Forelimb muscle (tissue), 1 donor: ENCODE measurements at places on chromosomes 6 and 20.

- DNase-seq: no peak
Observed at GRCh38 chr6:149054559-149055194, 262.8 kb upstream of the TAB2 start.

GRCh38 chr6:74742793-74743508 is 462.9 kb downstream of the COL12A1 start:
- no peak for DNase-seq

DNA sequence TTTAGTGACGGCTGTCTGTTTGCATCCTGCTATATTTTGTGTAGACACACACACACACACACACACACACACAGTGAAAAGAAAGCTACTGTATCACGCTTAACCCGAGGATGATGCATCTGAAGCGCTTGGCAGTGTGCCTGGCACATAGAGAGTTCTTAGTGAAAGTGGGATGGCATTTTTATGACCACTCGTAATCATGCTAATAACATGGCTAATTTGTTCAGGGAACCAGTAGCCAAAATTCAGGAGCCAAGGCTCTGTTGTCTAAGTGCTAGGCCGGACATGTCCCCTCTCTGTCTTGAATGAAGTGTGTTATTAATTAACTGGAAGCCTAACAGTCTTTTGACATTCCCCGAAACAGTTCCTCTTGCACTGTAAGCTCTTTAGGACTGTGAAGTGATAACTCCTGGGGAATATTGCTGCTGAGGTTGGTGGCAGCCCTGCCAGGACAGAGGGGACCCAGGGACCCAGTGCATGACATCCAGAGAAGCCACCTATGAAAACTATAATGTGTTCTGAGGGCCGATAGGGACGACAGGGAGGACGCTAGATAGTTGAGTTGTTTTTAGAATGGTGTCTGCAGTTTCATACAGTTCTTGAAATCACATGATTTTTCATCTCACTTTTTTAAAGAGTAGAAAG is 45.0 kb upstream of the IRF4 start:
- DNase-seq: no peak

DNA sequence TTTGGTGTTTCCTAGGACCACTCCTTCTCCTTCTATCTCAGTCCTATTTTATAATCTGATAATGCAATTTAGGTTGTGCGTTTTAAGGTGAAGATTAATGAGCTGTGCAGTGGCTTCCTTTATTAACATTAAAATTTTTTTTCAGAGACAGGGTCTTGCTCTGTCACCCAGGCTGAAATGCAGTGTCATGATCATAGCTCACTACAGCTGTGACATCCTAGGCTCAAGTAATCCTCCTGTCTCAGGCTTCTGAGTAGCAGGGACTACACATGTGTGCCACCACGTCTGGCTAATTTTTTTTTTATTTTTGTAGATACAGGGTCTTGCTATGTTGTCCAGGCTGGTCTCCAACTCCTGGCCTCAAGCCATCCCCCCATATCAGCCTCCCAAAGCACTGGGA is 53.0 kb upstream of the DSP start:
- DNase-seq: no peak

GRCh38 chr6:53240139-53240538 is 91.5 kb upstream of the GCM1 start:
- DNase-seq: no peak

- DNase-seq: no peak
Observed at GRCh38 chr20:41512624-41513023, 105.6 kb downstream of the CHD6 start.

- no peak for DNase-seq
Observed at GRCh38 chr6:137229075-137229759, 10.0 kb upstream of the IFNGR1 start.

- DNase-seq: no peak
Observed at GRCh38 chr6:27505209-27506027, 32.5 kb upstream of the ZNF184 start.

- no peak for DNase-seq
Observed at GRCh38 chr6:16058929-16059345, 69.9 kb upstream of the MYLIP start.

DNA sequence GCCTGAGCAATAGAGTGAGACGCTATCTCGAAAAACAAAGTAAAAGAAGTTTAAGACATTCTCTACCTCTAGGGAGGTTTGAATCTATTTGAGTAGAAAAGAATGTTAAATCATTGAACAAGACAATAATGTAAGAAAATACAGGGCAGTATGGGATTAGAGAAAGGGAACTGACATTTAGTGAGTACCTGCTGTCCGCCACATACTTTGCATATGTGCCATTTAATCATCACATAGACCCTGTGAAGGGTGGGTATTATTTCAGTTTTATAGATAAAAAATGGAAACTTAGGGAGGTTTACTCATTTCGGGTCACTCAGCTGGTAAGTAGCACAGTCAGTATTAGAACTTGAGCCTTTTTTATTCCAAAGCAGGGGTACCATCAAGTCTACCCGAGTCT is 31.4 kb downstream of the STK4 start:
- DNase-seq: no peak

DNA sequence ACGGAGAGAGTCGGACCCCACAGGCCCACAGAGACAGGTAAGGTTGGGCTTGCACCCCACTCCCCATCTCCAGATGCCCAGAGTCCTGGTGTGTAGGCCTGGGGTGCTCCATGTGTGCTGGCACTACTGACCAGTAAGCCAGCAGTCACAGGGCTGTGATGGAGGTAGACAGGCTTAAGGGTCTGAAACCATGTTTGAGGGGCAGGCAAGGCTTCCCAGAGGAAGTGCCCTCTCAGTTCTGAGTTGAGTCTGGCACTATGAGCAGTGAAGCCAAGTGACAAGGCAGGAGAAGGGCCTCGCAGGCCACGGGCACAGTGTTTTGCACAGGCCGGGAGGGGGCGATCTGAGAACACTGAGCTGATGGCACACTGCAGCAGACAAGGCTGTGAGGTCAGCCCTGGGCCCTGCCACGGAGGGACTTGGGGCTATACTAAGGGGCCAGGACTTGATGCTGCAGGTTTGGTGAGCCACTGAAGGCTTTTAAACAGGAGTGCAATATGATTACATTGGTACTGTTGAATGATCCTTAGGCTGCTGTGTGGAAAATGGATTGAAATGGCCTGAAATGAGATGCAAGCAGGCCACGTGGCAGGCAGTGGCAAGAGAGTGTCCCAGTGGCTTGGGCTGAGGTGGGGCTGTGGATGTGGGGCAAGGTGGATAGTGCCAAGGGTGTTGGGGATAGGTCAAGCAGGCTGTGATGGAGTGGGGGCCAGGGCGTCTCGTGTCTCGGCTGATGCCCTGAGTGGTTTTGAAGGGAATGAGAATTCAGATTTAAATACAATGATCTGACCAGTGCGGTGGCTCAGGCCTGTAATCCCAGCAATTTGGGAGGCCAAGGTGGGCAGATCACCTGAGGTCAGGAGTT is 20.3 kb downstream of the TTBK1 start:
- no peak for DNase-seq

- no peak for DNase-seq
Observed at GRCh38 chr6:63615590-63615989, 20.0 kb upstream of the PHF3 start.

DNA sequence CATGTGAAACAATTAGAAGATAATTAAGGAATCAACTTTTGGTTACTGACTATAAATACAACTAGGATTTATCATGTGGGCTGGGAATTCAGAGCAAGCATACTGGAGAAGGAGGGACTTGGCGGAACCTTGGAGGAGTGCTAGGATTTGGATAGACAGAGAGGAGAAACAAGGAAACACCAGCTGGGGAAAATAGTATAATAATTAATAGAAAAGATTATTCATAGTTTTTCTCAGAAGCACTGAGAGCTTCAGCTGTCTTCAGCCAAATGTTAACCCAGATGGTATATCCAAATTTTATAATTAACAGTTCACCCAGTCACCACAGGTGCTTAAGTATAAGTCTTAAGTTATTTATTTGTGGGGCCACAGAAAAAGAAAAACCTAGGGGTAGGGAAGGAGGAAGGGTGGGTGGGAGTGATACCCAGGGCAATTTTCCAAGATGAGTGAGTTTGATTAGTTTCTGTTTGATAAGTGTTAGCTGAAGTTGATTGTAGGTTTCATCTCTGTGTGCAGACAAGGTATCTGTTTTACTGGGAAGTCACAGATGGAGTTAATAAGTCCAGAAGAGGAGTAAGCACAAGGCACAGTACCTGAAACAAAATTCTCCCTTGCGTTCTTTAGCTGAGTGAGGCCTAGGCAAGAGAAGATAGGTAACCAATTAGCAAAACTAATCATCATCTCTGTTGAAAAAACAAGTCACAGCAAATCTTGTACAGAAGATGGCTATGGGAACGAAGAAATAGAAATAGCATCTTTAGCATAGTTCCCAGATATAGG is 175.5 kb downstream of the TFAP2B start:
- DNase-seq: no peak

DNA sequence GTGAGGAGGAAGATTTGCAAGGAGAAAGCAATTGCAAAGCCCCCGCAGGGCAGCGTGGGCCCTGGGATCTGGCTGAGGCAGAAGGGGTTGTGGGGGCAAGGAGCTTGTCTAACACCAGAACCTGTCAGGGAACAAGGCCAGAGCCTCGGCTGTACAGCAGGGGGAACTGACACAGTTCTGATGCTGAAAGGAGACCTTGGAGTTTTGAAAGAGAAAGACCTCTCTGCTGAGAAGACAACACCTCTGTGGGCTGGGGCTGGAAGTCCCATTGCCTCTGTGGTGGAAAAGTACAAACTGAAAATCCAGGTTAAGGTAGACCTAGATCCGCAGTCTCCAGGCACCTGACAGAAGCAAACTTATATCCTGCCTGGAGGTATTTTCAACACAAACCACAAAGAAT is 86.9 kb upstream of the CST7 start:
- no peak for DNase-seq

- no peak for DNase-seq
Observed at GRCh38 chr20:20824924-20825584, 112.6 kb upstream of the RALGAPA2 start.

GRCh38 chr6:53734473-53735299 is 60.1 kb upstream of the LRRC1 start:
- DNase-seq: no peak

- peak; percentile 87 for DNase-seq
Observed at GRCh38 chr20:44885392-44886265, at the start of gene YWHAB. YWHAB (plus strand) TSS chr20:44885705; CDS start chr20:44901534, 15,829 bp downstream.

DNA sequence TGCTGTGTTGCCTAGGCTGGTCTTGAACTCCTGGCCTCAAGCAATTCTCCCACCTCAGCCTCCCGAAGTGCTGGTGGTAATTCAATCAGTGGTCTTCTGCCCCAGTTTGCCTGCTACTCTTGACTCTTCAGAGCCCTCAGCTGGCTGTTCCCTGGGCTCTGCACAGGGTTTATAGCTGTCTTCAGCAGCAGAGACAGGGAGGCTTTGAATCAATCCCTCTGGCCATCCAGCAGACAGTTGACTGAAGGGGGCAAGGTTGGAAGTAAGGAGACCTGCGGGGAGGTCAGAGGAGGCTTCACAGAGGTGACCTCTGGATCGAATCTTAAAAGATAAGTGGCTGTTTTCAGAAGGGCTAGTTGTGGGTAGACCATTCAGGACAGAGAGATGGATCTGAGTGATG is 26.0 kb upstream of the KIF3B start:
- DNase-seq: no peak

- no peak for DNase-seq
Observed at GRCh38 chr6:14002176-14002947, 77.6 kb downstream of the RNF182 start.

- no peak for DNase-seq
Observed at GRCh38 chr20:11229772-11230171, 556.0 kb upstream of the JAG1 start.

DNA sequence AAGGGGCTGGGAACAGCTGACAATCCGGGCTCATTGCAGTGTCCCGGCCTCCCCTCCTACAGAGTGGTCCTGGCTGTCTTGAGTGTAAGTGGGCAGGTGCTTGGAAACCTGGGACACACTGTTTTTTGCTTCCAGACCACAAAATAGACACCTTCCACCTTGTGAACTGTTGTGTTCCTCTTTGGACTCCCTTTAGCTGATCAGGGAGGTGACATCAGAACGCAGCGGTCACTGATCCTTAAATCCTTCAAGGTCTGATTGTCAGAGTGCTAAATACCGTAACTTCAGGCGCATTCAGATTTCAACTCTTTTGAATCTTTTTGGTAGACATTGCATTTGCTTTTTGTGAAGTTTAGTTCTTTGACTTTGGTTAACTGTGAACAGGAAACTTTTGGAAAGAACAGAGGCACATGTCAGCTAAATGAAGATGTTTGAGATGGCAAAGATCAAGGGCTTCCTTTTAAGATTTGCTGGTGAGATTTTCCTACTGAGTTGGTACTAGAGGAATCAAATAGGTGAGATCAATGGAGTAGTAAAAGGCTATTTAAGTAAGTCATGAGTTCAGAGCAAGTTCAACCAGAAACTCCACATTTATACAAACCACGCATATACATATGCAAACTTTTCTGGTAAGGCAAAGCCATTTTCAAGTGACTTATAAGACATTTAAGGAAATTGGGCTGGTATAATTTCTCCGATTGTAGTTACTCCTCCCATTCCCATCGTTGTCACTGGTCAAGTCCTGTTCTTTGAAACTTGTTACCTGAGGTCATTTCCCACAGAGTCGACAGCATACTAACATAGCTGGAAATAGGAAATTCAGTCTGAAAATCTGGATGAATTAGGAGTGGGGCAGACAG is 6.3 kb downstream of the PPP1R3G start:
- DNase-seq: no peak

DNA sequence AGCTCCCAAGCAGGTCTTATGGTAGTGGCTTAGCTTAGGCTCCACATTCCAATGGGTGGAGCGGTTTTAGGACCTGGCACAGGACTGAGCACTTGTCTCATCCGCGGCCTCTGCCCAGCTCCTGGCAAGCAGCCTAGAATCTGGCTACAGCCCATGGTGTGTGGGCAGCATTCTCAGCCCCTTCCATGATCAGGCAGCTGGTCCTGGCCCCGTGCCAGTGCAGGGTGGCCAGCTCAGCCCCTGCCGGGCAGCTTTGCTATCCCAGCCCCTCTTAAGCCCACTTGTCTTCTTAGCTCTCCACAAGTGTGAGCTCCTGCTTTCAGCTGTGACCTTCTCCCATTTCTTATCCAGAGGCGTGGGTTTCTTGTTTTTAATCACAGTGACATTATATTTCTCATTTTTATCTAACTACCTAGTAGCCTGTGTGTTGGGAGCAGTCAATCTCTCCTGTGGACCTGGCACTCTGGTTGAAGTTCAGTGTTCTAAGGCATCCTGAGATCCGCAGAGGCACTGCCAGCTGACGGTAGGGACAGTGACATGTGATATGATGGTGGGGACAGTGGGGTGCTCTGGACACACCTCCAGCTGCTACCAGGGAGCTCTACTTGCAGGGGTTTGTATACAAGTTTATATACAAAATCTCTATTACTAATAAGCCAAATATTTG is 119.9 kb upstream of the PRND start:
- DNase-seq: no peak
